Large intestine (tissue), 12 donors: ENCODE measurements at places on chromosomes 1 and 21. TPM values are rescaled to one million over a fixed set of nuclear protein-coding genes. Genes with fewer than 3 reads are reported as not detected.

GRCh38 chr1:54275349-54275748 lies 75.4 kb downstream of the MRPL37 start:
- DNase-seq = no peak

- DNase-seq = no peak
These were observed 19.7 kb upstream of the SELE start for GRCh38 chr1:169753549-169753948.

- DNase-seq = no peak
These were observed 65.5 kb downstream of the ACOT7 start for GRCh38 chr1:6328091-6328490.

DNA sequence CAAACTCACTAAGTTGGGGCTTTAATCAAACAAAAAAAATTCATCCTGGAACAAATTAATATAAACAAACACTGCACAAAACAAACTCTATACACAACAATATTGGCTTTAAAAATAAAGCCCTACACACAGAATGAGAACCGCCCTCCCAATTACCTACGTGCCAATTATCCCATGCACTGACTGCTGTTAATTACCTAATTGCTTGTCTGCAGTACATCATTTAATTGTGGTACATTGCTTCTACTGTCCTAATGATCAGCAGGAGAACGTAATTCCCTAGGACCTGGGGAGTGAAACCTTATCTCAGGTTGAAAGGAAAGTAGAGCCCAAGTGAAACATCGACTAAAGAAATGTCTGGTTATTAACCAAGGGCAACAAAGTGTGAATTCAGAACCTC lies 364.5 kb downstream of the KCNH1 start:
- no peak for DNase-seq

GRCh38 chr1:197467881-197468280 lies 199.8 kb downstream of the CRB1 start:
- DNase-seq = no peak

- DNase-seq = peak; percentile 14
These were observed 37.8 kb upstream of the GBP5 start for GRCh38 chr1:89310505-89310904.

- DNase-seq = no peak
These were observed 157.8 kb downstream of the TRABD2B start for GRCh38 chr1:47839433-47839760.

DNA sequence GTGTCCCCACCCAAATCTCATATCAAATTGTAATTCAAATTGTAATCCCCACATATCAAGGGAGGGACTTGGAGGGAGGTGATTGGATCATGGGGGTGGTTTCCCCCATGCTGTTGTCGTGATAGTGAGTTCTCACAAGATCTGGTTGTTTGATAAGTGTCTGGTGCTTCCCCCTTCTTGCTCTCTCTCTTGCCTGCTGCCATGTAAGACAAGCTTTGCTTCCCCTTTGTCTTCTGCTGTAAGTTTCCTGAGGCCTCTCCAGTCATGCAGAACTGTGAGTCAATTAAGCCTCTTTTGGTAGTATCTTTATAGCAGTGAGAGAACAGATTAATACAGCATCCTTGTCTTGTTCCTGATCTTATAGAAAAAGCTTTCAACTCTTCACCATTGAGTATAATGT lies 6.5 kb upstream of the LRRC39 start:
- no peak for DNase-seq

DNA sequence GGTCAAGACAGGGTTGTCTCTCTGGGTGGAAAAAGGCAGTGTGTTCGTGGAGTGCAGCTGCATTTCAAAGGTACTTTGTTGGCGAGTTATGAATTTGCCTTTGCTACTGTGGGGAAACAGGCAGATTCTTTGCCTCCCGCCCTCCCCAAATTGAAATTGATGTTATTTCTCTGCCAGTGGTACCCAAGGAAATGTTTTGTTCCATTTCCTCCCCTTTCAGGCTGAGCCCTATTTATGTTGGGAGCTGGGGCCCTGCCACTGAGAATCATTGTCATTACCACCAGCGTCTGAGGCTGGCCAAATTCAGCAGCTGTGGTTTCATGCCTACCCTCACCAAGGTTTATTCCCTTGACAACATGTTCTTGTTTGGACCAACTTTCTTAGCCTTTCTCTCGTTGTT lies 48.5 kb upstream of the OLIG2 start:
- no peak for DNase-seq

GRCh38 chr1:179091691-179092165 lies 9.9 kb downstream of the TOR3A start:
- no peak for DNase-seq

DNA sequence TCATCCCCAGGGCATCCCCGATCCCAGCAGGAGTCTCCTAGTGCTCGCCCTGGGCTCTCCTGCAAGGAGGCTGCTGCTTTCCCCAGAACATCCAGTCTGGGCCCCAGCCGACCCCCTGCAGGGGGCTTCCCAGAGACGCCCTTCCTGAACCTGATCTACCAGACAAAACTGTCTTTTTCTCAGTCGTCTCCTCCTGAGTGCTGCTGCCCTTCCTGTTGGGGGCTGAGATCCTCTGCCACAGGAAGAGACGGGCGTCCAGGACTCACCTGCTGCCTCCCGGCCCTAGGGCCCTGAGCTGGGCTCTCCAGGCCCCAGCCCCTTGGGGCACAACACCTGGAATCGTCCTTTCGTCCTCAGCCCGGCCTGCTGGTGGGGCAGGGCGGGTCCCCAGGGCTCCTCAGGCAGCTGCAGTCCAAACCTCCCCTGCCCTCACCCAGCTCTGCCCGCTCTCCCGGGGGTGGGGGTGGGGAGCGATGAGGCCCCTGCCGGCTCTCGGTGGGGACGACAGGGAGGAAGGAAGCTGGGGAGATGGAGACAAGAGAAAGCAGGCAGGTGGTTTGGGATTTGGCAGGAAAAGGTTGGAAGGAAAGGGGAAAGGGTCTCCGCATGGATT lies 36.9 kb downstream of the TP73 start:
- no peak for DNase-seq

GRCh38 chr1:21509351-21510112 lies at the start of gene ALPL:
Gene ALPL (plus strand): TSS chr1:21509423. CDS start chr1:21554082, 44,659 bp downstream.
- no peak for DNase-seq

DNA sequence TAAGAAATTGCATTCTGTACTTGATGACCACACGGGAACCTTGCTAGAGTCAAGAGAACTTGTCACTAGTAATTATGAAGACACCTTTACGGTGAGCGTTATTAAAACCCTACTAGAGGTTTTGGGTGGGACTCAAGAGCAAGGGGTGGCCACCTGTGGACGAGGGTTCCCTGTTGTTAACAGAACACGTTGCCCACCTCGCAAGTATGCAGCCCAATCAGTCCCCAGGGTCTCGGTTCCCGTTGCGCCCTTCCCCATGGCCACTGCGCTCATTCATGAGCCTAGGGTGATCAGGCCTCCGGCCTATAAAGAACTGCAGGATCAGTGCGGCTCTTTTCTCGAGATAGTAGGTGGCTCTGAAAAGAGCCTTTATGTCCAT lies 30.2 kb upstream of the RNF187 start:
- no peak for DNase-seq

DNA sequence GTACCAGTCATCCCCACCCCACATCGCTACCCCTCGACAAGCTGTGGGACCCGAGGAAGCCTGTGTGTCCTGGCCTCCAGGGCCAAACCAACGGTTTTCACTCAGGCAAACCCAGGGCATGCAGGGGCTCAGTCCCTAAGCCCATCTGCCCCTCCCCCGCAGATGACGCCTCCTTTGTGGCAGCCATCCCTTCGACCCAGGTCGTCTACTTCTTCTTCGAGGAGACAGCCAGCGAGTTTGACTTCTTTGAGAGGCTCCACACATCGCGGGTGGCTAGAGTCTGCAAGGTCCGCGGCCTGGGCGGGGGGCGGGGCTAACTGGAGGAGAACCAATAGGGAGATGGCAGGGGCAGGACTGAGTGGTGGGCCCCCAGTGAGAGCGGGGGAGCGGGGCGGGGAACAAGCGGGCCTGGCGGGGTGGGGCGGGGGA lies 7.4 kb downstream of the SEMA4A start:
- DNase-seq = peak; percentile 80

DNA sequence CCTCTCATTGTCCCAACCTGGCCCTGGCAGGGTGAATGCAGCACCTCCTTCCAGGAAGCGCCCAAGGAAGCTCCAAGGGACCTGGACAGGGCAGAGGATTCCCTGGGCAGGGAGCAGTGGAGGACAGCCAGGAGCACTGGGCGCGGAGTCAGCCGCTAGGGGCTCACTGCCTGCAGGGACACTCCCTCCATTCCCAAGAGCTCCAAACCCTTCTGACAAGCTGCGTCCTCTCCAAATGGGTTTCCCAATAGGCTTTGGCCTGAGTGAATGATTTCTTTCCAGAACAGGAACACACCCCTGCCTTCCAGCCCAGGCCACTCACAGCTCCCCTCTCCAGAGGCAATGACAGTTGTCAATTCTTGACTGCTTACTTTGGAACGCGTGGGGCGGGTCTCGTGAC lies 128.5 kb upstream of the EDN2 start:
- DNase-seq = no peak

- peak; percentile 68 for DNase-seq
These were observed 67.7 kb downstream of the MACF1 start for GRCh38 chr1:39272027-39272797.

DNA sequence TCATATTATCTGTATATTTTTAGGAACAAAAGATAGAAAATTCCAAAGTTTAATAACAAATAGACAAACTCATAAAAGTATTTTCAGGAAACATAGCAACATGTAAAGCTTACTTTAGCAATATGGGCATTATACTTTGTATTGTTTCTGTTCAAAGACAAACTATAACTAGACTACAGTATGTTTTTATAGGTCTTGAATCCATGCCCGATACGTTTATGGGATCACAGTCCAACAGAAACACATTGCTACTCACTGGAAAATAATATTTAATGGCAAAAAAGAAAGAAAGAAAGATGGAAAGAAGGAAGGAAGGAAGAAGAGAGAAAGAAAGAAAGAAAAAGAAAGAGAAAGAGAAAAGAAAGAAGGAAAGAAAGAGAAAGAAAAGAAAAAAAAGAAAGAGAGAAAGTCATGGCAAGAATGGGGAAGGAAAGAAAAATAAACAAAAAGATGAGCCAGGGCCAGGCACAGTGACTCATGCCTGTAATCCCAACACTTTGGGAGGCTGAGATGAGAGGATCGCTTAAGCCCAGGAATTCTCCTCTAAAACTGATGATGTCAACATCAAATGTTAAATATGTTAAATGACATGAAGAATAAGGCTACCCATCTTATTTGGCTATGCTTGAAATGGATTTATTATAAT lies 32.7 kb downstream of the TM2D1 start:
- no peak for DNase-seq

DNA sequence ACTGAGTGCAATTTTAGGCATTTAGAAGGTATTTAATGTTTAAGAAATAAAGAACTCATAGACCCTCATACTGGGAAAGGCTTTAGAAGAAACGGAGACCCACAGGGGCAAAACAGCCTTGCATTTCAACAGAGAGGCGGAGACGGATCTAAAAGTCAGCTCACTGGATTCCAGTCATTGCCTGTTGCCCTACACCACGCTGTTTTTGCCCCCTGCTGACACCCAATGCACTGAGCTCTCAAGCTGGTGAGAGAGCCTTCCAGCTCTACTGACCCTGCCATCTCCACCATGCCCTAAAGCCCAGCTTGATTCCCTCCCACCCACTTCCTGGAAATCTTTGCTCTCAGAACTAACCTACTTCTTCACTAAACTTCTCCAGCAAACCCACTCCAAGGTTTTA lies 7.2 kb upstream of the TRAF3IP3 start:
- no peak for DNase-seq

DNA sequence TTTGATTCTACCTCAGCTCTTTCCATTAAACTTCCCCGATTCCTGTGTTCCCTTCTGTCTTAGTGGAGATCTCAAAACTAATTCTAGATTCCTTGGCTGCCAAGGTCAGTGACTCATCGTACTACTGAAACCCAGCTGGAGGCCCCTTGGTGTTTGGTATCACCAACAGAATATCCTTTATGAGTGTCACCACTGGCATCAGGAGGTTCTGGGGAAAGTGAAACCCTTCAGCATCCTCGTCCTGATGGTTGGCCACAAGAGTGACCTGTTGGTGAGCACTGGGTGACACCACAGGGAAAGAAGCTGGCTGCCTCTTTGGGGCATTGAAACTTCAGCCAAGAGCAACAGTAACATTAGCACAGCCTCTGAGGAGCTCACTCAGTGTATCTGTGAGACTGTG lies 9.6 kb downstream of the RAB42 start:
- DNase-seq = no peak

DNA sequence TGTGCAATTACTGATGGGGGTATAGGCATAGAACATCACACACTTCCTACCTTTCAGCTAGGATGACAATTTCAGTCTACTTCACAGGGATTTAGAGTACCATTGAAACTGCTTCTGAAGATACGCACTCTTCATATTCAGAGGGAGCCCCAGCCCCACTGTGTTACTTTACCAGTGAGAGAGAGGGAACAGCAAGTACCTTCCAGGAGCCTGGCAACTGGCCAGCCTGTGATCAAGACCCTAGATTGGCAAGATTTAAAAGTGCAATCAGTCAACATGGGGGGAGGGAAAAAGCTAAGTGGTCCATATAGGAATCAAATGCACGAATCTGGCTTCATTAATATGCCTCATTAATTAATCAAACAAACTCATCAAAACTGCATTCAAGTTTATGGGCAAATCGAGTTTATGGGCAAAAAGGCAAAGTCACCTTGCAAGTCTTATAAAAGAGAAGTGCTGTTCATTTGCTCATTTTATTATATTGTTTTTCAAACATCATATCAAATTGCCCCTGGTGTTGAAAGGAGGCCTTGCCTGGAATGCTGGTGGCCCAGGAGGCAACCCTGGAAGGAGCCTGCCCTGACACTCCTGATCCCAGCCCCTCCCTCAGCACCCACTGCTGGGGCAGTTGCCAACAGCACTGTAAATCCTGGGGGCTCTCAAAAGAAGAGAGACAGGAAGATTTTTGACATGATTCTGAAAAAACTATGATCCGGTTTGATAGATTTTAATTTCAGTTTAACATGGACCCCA lies 184.9 kb upstream of the DPT start:
- DNase-seq = no peak

GRCh38 chr1:179208681-179209477 lies 20.6 kb downstream of the ABL2 start:
- no peak for DNase-seq

GRCh38 chr21:39863111-39863510 lies 4.1 kb upstream of the PCP4 start:
- DNase-seq = no peak

The GGPS1 gene
- 35.5 TPM for polyA plus RNA-seq

The TNFSF4 gene
- 0.63 TPM for polyA plus RNA-seq

The AADACL3 gene
- polyA plus RNA-seq = not detected

The KIF26B gene
- polyA plus RNA-seq = 3.9 TPM

The ANKRD35 gene
- 0.93 TPM for polyA plus RNA-seq

The ADGRL4 gene
- polyA plus RNA-seq = 5.6 TPM

The FNBP1L gene
- 79.5 TPM for polyA plus RNA-seq

The C8A gene
- polyA plus RNA-seq = 0.34 TPM

The SYT11 gene
- polyA plus RNA-seq = 19.0 TPM

The HRNR gene
- 0.12 TPM for polyA plus RNA-seq

The RGSL1 gene
- polyA plus RNA-seq = not detected

The RGS1 gene
- 75.0 TPM for polyA plus RNA-seq

The CELA2B gene
- polyA plus RNA-seq = not detected

The ZMYND12 gene
- 1.3 TPM for polyA plus RNA-seq

The CYP4X1 gene
- polyA plus RNA-seq = 3.0 TPM
